ENCODE measurements at places on chromosomes 7 and 10.

GRCh38 chr7:41930538-41931262 is 227.8 kb upstream of the INHBA start:
- DNase-seq = peak; percentile 32

GRCh38 chr10:126126023-126126422 is 229.7 kb downstream of the FANK1 start:
- no peak for DNase-seq

DNA sequence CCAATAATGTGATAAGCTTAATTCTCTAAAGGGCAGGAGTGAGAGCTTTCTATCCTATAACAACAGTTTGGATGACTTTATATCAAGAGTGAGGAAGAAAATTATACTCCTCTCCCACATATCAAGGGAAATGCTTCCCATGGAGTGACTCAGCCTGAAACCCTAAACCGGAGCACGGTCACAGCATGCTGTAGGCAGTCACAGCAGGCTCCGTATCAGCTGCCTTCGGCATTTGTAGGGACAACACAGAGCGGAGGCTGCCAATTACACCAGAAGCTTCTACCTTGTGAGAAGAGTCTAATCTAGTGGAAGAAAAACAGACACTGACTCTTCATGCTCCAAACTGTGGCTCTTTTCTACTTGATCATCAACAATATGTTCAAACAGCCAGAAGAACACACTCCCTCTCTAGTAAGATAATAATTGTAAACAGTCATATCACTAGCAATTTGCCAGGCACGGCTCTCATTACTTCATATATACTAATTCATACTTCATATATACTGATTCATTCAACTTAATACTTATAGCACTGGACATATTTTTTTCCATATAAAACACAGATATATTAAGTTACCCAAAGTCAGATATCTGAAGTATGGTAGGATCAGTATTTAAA is 65.9 kb downstream of the DGKB start:
- peak; percentile 53 for DNase-seq

DNA sequence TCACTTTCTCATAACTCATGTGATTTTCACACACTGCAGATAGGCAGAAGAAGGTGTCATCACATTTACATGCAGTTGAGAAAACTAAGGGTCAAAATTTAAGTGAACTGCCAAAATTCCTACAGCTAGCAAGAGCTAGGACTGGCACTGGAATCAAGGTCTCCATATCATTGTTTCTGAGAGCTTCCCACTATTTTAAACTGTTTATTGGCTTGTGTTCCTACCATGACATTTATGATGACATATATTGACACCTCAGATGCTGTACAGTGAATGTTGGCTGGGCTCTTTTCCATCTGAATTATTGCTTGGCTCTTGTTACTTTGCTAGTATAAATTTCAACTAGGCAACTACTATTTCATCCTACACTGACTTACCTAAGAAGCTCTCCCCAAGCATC is 2.0 kb downstream of the THSD7A start:
- DNase-seq = no peak

- no peak for DNase-seq
These were observed 30.2 kb upstream of the CXCL12 start for GRCh38 chr10:44415121-44415520.

- no peak for DNase-seq
These were observed 1226.7 kb upstream of the LRRN3 start for GRCh38 chr7:109864230-109864629.

DNA sequence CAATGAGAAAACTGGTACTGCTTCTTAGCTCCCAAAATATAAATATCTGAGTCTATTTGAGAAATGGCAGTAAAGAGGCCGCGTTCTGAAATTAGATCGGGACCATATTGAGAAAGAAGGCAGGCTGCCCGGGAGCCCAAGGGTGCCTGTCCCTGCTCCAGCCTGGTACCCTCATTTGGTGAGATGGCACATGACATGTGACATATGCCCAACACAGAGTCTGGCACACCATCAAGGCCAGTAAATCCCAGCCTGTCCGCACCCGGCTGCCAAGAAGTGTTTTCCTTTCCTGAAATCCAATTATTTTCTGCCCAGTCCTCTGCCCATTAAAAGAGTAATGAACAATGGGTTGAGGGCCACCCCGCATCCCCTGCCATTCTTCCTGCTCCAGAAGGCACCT is 66.4 kb downstream of the CDH23 start:
- no peak for DNase-seq

DNA sequence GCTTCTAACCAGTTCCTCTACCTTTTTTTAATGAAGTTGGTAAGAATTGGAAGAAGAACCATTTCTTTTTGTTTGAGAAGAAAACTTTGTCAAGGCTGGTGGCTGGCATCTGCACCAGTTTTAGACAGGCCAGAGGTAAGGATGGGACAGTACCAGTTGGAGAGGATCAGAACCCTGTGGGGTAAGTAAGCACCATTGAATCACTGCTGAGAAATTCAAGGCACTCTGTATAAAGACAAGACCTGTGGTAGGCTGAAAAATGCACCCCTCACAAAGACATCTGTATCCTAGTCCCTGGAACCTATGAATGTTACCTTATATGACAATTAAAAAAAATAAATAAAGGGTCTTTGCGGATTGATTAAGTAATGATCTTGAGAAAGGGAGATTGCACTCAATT is 166.7 kb upstream of the NRP1 start:
- no peak for DNase-seq

DNA sequence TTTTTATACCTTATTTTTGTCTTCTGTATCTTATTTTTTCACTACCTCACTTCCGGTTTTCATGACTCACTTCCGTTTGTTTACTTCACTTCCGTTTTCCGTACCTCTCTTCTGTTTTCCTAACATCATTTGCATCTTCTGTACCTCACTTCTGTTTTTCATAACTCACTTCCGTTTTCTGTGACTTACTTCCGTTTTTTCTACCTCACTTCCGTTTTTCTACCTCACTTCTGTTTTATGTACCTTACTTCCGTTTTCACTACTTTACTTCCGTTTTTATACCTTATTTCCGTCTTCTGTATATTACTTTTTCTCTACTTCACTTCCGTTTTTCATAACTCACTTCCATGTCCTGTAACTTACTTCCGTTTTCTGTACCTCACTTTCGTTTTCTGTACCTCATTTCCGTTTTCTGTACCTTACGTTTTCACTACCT is 492.5 kb upstream of the AKR1E2 start:
- no peak for DNase-seq
